ENCODE measurements at places on chromosomes 12 and 14.
A peak's percentile ranks its signal among the peaks of the same experiment; 100 is the strongest.

GRCh38 chr12:26817183-26817591 is 15.8 kb downstream of the ITPR2 start:
- no peak for DNase-seq

- no peak for DNase-seq
These were observed 106.2 kb upstream of the PDE3A start for GRCh38 chr12:20262119-20262518.

GRCh38 chr14:32366986-32367385 is 37.9 kb downstream of the AKAP6 start:
- peak; percentile 57 for DNase-seq

DNA sequence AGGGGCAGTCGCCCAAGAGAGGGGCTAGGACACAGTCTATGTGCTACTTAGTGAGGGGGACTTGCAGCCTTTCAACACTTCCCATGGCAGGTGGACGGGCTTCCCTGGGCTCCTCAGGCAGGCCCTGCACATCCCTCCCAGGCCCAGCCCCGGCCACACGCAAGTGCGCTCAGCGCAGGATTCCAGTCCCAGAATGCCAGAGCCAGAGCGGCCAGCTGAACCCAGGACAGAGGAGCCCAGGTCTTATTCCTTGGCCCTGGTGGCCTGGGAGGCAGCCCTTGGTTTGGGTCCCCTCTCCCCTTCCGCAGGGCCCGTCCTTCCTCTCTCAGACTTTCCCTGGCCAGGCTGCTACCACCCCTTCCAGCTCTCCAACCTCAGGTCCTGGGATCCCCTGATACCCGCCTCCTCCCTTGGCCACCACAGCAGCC is 12.0 kb downstream of the DLK1 start:
- no peak for DNase-seq

Measured in fibroblast of the conjunctiva (primary cell).